ENCODE measurements at places on chromosomes 4 and X. TPM values are rescaled to one million over a fixed set of nuclear protein-coding genes. Genes with fewer than 3 reads are reported as not detected.

The ZMYM3 gene
- total RNA-seq = 32.7 TPM

The KCTD8 gene
- total RNA-seq = 2.8 TPM

The RHOXF2 gene
- total RNA-seq = not detected

The CABS1 gene
- total RNA-seq = not detected

The CPE gene
- 4.6 TPM for total RNA-seq

The GABRE gene
- 36.3 TPM for total RNA-seq

The FRAS1 gene
- total RNA-seq = 0.65 TPM

The CNGA1 gene
- total RNA-seq = not detected

The SLC26A1 gene
- 0.19 TPM for total RNA-seq

The RBM46 gene
- total RNA-seq = 0.10 TPM

The PCYT1B gene
- under 0.01 TPM for total RNA-seq

The TASL gene
- not detected for total RNA-seq

The EGF gene
- under 0.01 TPM for total RNA-seq

The TMEM156 gene
- total RNA-seq = 3.3 TPM
